Astrocyte of the hippocampus (primary cell): ENCODE measurements at places on chromosomes 1 and 21.

DNA sequence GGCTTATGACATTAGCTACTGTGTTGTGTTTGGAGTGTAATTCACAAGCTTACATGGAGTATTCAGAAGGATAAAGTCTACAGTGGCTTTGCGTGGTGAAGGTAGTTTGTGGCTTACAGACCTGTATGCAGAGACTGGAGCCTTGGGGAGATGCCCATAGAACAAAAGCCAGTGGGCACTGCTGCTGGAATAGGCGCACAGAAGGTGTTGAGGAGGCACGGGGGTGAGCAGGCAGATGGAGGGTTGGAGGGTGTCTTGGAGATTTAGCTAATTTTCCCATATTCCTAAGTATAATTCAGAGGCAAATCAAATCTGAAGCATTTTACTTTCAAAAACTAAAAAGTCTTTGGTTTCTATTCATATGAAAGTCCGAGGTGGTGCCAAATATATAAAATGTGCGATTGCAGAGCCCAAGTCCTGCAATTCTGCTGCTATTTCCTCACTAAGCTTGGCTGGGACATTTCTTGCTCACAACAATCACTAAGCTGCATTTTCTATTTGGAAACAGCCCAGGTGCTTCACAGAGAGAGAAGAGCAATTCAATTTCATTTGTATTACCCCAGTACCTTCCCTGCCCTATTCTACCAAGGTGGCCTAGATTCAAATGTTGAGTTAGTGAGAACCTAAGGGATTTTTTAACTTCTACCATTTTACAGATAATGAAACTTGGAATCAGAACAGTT, 48.5 kb downstream of the FH start:
- no peak for DNase-seq

DNA sequence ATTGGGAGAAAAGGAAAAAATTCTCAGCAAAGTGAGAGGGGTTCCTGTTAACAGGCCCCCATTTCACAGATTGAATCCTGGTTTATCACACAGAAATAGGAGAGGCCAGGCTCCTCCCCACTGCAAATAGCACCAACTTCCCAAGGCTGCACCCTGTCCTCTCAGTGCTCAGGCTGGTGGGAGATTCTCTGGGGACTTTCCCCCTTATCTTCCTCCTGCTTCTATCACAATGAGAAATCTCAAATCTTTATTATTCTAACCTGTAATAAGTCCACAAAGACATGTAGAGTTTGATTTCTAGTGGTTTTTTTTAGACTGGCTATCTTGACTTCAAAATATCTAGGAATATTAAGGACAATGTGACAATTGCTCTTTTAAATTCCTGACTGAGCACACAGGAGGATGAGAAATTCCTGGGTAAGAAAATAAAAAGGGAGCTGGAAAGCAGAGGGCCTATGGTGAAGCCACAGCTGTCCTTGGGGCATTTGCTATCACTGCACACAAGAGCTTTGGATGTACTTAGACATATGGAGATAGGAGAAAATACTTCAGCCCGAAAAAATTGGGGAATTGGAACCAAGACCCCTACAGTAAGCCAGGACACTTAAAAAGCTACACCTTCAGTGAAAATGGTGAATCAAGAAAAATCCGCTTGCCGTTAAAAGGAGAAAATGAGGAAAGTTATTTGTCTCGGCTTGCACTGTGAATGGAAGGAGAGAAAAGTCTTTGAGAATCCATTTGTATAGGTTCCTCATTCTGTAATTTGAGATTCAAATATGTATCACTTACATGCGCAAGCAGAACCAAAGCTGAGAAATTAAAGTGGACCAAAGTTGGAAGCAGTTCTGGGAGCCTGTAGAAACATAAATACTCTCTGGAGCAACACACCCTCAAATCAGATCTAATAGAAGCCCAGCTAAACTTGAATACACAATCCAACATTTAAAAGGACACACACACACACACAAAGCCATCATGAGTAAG, 65.9 kb upstream of the C1orf105 start:
- DNase-seq, result no peak

DNA sequence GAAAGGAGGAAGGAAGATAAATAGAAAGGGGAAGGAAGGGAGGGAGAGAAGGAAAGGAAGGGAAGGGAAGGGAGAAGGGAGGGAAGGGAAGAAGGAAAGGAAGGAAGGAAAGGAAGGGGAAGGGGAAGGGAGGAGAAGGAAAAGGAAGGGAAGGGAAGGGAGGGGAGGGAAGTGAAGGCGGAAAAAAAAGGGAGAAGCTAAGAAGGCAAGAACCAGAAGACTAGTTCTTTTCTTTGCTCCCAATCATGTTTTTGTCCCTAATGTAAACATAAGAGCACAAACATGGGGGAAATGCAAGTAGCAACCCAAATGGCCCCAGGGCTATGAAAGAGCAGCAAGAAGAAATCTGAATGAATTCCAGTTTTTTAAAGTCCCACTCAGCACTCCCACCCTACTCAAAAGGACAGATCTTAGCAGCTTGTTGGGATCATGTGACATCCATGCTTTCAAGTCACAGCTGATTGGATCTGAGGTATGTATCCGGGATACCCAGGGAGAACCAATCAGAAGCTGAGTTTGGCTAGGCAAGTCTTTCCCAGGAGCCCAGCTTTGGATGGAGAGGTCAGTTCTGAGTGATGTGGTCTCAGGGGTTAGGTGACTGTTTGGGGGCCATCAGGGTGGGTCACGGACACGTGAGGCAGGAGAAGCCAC, 24.2 kb upstream of the FHAD1 start:
- DNase-seq, result no peak

DNA sequence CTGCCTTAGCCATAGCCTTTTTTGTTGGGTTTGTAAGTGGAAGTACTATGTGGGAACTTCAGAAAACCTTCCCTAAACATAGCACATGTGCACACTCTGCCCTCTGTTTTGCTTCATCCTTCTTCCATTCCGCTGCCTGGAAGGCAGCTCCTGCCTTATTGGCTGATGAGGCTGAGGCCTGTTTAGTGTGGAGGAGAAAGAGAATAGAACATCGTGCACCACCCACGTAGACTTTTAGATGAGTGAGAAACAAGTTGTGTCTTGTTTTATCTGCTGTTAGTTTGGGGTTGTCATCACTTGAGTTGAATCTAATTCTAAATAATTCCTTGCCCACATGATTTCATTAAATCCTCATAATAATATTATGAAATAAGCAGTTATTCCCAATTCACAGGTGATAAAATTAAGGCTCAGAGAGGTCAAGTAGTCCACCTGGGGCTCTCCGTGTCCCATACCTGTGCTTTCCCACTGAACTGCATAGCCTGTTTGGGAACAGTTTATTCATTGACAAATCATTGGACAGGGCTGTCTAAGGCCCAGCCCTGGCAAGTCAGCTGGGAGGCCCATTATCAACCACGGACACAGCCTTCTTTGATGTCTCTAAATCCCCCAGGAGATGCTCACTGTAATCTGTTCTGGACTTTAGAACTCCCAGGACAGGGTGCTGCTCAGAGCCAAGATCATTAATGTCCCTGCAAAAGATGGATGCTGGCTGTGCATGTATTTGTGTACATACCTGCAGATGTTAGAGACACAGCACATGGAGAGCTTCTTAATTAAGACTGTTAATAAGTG, 93.0 kb downstream of the ABCA4 start:
- DNase-seq, result no peak

GRCh38 chr1:211625040-211625439, 46.1 kb upstream of the SLC30A1 start:
- no peak for DNase-seq

DNA sequence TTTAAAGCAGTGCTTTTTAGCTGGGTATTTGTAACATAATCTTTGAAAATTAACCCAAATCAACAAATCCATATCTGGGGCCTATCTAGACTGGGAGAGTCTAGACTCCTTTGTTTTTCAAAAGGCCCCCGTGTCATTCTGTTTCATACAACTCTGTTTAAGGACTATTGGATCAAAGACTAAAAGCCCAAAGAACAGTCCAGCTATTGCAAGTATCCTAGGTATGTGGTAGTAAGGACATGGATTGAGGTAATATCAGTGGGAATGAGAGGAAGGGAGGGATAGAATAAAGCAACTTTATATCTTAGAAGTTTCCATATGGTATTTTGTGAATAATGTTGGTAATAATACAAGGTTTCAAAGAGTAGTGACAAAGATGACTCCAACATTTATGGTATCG, 18.2 kb downstream of the KIF1B start:
- no peak for DNase-seq

GRCh38 chr1:116418091-116418830, 45.2 kb downstream of the ATP1A1 start:
- peak; percentile 93 for DNase-seq

DNA sequence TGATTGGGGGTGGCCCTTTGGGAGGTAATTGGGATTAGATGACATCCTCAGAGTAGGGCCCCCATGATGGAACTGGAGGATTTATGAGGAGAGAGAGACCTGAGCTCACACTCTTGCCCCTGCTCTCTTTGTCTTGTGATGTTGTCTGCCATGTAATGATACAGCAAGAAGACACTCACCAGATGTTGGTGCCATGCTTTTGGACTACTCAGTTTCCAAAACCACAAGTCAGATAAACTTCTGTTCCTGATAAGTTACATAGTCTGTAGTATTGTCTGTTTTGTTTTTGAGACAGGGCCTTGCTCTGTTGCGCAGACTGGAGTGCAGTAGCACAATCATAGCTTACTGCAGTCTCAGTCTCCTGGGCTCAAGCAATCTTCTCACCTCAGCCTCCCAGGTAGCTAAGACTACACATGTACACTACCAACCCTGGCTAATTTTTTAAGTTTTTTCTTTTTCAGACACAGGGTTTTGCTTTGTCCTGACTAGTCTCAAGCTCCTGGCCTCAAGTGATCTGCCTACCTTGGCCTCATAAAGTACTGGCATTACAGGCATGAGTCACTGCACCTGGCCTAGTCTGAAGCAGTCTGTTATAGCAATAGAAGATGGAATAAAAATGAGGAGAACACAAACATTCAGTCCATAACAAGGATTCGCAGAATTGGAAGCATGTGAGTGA, 115.0 kb upstream of the GALNT2 start:
- no peak for DNase-seq

GRCh38 chr1:222275729-222276465, 272.0 kb downstream of the HHIPL2 start:
- DNase-seq, result no peak

DNA sequence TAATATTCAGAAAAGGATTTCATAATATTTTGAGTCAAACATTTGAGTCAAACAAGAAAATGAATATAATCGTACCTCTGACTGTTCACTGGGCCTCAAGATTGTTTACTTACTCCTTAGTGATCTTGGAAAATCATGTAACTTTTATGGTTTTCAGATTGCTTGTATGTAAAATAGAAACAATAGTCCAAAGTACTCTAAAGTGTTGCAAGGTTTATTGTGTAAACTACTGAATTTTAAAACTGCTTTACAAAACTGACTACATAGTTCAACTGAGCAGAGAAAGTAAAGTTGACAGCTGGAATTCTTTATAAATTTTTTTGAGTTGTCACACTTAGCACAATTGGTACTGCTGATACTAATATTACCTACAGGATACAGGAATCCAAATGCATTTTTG, 931.0 kb downstream of the NCAM2 start:
- DNase-seq, result no peak

GRCh38 chr21:33069994-33070743, at the start of gene OLIG1:
OLIG1 (plus strand) TSS chr21:33070141; CDS start chr21:33070247, 106 bp downstream.
- DNase-seq, result peak; percentile 63
